T-helper 9 cell (primary cell): ENCODE measurements at places on chromosomes 16 and 17.

GRCh38 chr16:68504066-68504465, 35.0 kb upstream of the ZFP90 start:
- DNase-seq, result no peak

DNA sequence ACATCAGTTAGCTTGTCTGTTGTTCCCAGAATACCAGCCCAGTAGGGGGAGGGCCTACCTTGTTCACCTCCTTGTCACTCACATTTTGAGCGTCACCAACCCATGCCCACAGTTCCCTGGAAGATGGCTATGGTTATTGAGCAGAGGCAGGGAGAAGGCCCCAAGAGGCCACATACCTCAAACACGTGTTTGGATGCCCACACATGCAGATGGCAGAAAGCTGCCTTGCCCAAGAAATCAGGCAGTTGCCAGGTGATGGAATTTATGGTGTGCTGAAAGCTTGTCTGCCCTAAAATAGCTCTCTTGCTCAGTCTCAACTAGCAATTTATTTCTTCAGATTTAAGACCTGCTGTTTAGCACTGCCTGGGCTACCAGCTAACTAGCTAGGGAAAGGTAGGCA, 16.5 kb upstream of the CMTM4 start:
- no peak for DNase-seq

GRCh38 chr16:46833460-46833800, 2.5 kb upstream of the C16orf87 start:
- no peak for DNase-seq

DNA sequence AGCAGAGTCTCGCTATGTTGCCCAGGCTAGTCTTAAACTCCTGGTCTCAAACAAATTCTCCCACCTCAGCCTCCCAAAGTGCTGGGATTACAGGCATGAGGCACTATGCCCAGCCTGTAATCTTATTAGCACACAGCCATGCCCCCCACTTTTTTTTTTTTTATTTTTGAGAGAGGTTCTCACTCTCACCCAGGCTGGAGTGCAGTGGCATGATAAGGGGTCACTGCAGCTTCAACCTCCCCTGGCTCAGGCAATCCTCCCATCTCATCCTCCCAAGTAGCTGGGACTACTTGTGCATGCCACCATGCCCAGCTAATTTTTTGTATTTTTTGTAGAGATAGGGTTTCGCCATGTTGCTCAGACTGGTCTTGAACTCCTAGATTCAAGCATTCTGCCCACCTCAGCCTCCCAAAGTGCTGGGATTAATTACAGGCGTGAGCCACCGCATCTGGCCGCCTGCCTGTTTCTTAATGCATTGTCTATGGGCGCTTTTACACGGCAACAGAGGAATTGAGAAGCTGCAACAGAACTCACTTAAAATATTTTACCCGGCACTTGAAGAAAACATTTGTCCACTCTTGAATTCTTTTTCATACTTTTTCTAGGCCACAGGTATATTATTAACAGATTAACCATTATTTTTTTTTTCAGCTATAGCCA, 8.8 kb upstream of the CEP20 start:
- DNase-seq, result no peak

- no peak for DNase-seq
These were observed 23.8 kb downstream of the SHISA9 start for GRCh38 chr16:12925026-12925800.

- DNase-seq, result no peak
These were observed 16.3 kb upstream of the CBFA2T3 start for GRCh38 chr16:88993166-88993761.

DNA sequence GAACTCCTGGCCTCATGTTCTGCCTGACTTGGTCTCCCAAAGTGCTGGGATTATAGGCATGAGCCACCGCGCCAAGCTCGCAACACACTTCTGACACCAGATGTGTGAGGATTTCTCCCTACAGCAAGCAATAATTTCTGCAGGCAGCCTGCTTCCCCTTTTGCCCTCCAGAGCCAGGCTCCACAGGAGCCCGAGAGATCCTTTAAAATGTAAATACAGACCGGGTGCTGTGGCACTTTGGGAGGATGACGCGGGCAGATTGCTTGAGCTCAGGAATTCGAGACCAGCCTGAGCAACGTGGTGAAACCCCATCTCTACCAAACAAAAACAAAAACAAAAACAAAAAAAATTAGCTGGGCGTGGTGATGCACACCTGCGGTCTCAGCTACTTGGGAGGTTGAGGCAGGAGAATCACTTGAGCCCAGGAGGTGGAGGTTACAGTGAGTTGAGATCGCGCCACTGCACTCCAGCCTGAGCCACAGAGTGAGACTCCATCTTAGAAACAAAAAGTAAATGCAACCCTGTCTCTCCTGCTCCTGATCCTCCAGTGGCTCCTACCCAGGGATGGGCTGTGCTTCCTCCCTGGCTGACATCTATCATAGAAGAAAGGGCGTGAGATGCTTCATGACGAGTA, 14.7 kb downstream of the C16orf96 start:
- DNase-seq, result no peak

DNA sequence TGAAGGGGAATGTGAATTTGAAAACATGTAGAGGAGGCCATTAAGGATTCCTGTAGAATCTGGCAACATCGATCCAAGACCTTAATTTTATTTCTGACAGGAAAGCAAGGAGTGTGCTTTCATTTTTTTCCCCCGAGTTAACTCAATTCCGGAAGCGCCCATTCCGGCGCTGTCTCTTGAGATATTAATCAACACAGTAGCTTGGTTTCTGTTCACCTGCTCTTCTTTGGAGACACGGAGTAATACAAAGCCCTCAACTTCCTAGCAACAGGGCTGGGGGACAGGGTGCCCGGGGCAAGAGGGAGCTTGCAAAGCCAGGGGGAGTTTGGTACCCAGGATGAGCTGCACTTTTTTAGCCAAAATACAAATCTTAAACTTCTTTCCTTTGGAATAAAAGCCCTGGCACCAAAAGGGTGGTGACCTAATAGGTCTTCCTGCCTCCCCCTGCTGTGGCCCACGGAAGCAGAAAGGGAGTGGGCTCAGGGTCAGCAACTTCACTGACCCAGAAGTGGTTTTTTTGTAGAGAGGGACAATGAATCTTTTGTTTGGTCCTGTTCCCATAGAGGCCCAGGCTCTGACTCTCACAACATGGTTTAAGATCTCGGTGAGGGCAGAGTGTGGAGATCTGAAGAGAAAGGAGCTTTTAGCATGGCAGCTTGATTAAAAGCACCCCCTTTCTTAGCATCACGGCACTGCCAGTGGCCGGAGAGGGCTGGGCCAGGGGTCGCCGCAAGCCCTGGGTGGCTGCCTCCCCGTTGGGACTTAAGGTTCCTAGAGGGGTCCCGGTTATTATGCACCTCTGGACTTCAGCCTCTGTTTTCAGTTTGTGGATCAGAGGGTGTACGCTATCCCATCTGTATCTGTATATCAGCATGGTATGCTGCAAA, 207.3 kb downstream of the CCDC182 start:
- no peak for DNase-seq

GRCh38 chr16:67935101-67935401, 1.6 kb downstream of the PSMB10 start:
- DNase-seq, result no peak

- no peak for DNase-seq
These were observed 12.5 kb downstream of the TFAP4 start for GRCh38 chr16:4260360-4260759.

GRCh38 chr16:84786605-84787262, 33.1 kb upstream of the CRISPLD2 start:
- DNase-seq, result no peak

- DNase-seq, result no peak
These were observed 17.9 kb upstream of the IRX5 start for GRCh38 chr16:54912720-54913119.

DNA sequence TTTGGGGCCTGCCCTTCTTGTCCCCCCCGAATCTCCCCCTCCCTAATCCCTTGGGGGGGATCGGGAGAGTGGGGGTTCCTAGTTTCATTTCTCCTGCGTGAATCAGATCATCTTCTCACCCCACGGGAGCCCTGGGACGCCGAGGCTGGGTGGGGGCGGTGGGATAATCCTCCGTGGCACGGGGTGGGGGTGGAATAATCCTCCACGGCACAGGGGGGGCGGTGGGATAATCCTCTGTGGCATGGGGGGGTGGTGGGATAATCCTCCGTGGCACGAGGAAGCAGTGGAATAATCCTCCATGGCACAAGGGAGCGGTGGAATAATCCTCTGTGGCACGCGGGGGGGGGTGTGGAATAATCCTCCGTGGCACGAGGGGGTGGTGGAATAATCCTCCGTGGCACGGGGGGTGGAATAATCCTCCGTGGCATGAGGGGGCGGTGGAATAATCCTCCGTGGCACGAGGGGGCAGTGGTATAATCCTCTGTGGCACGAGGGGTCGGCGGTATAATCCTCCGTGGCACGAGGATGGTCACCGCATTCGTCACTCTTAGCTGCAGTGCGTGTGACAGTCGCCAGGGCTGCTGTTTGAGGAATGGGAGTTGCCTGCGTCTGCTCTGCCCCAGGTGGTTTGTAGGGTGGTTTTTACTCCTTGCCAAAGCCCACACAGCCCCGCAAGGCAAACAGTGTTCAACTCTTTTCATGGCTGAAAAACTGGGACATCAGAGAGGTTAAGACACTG, 156.9 kb downstream of the LAT start:
- DNase-seq, result no peak

GRCh38 chr16:19840524-19841110, 44.0 kb downstream of the GPRC5B start:
- DNase-seq, result no peak

- no peak for DNase-seq
These were observed 6.8 kb upstream of the WBP2 start for GRCh38 chr17:75861927-75862317.

DNA sequence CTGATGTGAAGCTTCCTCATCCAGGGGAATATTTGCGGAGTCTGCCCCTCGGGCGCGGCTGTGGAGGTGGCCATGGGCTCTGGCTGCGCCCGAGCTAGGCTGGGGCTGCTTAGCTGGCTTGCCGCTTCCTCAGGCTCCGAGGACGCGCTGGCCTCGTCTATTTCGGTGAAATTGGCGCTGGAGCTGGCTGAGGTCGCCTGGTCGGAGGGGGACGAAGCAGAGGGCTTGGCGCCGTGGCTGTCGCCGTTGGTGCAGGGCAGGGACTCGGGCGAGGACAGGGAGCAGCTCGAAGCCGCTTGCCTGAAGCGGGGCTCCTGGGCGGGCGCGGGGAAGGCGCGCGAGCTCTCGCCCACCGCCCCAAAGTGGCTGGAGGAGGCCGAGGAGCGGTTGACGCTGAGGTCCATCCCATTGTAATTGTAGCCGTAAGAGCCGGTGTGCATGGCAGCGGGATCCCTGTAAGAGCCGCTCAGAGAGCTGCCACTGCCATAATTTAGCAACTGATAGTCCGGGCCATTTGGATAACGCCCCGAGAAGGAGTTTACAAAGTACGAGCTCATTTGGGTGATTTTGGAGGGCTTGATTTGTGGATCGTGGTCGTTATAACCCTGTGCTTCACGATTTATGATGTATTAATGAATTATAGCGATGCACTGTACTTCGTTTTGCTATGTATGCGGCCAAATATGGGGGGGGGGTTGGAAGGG, at the start of gene HOXB5:
Gene HOXB5 (minus strand): TSS at position 654 of the 704 bp plus-strand sequence. CDS start 97 bp downstream, at position 557.
- no peak for DNase-seq

GRCh38 chr17:41688641-41689496, at the start of gene EIF1:
EIF1 (plus strand) TSS chr17:41688885; CDS start chr17:41689039, 154 bp downstream.
- DNase-seq, result peak; percentile 99

- DNase-seq, result no peak
These were observed 1.3 kb downstream of the KRTAP3-3 start for GRCh38 chr17:40992666-40993065.

- no peak for DNase-seq
These were observed 13.7 kb upstream of the SRCIN1 start for GRCh38 chr17:38619451-38619795.

GRCh38 chr16:71658771-71659170, 32.8 kb downstream of the MARVELD3 start:
- no peak for DNase-seq

DNA sequence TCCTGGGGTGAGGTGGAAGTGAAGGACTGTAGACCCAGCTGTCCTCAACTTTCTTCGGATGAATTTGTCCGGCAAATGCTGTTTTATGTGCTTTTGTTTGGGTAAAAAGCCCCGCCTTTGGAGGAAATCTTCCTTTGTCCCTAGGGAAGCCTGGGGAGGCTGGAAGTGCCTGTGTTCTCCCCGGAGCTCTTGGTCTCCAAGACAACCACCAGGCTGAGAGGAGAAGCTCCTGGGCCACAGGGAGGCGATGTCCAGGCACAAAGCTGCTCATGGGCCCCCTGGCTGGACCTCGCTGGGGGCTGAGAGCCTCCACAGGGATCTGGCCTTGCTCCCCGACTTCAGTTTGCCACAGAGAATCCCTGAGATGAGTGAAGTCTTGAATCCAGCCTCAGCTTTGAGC, 293.1 kb upstream of the N4BP1 start:
- no peak for DNase-seq

DNA sequence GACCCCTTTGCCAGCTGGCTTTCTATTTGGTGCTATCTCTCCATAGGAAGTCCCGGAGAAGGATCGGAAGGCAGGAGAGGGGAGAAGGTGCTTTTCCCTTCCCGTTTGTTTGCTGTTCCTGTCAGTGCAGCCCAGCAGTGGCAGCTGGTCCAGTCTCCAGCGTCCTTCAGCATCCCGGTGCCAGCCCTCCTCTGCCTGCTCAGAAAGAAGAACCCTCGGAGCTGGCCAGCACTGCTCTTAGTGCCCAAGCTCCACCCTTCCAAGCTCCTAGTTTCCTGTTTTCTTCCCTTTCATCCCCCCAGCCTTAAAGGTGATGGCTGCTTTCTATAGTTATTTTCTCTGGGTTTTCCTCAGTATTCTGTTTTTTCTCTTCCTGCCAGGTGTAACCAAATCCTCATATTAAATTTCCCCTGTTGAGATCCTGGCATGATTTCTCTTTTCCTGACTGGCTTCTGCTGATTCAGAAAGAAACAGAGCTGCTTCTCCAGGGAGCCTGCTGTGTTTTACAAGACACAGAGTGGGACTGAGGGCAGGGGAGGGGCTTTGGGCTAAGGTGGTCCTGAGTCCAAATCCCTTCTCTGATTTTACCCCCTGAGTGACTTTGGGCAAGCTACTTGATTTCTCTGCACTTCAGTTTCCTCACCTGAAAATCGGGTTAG, 186.8 kb downstream of the COPRS start:
- no peak for DNase-seq

DNA sequence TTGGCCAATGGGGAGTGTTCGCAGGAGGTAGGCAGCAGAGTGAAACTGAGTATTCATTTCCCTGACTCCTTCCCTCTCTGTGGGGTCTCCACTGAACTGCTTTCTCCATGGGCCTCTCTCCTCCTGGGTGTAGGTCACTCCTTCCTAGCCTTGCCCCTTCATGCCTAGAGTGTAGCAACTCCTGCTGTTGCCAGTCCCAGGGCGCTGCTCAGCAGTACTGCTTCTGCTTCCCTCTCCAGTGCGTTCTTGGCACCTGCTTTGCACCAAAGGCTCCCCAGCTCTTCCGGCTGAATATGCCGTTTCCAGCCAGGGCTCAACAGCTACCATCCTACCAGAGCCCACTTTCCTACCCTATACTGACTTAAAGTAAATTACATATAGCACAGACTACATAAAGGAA, 92.2 kb downstream of the MAF start:
- no peak for DNase-seq

DNA sequence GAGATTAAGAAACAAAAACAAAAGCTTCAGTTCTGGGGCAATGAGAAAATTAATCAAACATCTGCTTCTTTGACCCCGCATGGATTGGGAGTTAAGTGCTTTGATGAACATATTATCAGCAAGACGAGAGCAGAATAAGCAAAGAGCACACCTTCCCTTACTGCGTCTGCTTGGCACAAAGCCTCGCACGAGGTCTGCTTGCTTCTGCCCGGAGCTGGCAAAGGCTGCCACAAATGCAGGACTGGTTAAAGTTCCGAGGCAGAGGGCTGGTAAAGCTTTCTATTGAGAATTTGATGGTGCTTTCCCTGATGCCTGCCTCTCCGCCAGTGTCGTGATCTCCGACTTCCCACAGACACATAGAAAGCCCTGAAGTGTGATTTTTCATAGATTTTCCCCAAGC, 17.0 kb downstream of the VAT1L start:
- DNase-seq, result no peak

GRCh38 chr17:1908699-1909309, 79.0 kb downstream of the RPA1 start:
- peak; percentile 5 for DNase-seq
